ENCODE measurements at places on chromosomes 6 and 20. TPM values are rescaled to one million over a fixed set of nuclear protein-coding genes. Genes with fewer than 3 reads are reported as not detected.

OR2J3 gene
- not detected for total RNA-seq

JPH2 gene
- 188 TPM for total RNA-seq

PRR18 gene
- 0.10 TPM for total RNA-seq

GRCh38 chr6:45920819-45921511, 94.7 kb downstream of the CLIC5 start:
- DNase-seq: no peak

DNA sequence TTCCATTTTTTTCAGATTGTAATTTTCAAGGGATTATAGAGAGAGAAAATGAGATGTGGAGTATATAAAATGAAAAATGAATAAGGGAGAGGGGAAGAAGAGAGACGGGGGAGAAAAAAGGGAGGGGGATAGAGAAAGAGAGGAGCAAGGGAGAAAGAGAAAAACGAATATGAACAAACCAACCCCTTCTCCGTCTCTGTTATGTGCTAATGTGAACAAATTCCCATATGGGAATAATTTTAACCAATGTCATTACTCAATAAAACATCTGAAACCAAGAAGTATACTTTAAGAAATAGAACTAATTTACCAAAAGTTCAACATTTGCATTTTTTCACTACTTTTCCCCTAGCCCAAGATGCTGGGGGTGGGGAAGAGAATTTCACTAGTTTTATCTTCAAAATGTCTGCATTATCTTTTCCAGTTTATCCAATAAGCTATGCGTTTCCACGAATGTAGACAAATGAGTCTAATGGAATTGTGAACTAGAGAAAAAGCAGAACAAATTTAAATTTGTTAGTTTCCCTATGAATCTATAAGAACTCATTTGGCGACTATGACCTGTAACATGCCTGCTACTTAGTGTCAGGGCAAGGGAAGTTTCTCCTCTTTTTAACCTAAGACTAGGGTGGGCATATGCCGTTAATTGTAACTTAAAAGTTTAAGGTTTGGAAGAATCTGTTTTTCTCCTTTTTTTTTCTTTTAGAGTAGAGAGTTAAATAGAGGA, 286.3 kb downstream of the BTBD9 start:
- DNase-seq: no peak

ARMH2 gene
- not detected for total RNA-seq

DNA sequence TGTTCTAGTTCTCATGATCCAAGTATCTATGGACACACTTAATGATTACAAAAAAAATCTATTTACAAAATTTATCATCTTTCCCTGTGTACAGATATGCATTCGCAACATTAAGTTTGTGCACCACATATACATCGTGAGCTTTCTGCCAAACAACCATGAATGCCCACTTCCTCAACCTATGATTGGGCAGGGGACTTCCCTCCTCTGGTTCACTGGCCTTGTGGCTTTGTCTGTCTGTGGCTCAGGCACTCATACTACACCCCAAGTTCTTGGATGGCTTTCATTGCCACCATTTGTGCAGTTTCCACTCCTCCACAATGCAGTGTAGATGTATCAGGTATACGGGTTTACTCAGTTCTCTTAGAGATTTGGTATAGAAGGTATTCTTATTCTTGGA, 74.9 kb downstream of the HS3ST5 start:
- DNase-seq: no peak

GRCh38 chr6:22827760-22828159, 258.4 kb downstream of the HDGFL1 start:
- DNase-seq: no peak

DNA sequence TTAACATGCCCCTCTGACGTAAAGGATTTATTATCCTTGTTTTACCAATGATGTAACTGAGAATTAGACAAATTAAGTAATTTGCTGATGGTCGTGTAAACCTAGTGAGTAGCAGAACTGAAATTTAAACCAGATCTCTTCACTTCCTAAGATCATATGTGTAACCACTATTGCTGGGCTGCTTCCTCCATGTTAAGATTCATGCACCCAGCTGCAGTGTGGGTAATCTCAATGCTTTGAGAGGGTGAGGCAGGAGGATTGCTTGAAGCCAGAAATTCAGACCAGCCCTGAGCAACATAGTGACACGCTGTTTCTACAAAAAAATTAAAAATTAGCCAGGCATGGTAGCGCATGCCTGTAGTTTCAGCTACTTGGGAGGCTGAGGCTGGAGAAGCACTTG, 97.9 kb downstream of the L3MBTL3 start:
- DNase-seq: no peak

GRCh38 chr20:4050203-4050980, 35.0 kb upstream of the RNF24 start:
- DNase-seq: no peak

GRCh38 chr20:20463933-20464374, 96.0 kb downstream of the INSM1 start:
- peak; percentile 80 for DNase-seq

DNA sequence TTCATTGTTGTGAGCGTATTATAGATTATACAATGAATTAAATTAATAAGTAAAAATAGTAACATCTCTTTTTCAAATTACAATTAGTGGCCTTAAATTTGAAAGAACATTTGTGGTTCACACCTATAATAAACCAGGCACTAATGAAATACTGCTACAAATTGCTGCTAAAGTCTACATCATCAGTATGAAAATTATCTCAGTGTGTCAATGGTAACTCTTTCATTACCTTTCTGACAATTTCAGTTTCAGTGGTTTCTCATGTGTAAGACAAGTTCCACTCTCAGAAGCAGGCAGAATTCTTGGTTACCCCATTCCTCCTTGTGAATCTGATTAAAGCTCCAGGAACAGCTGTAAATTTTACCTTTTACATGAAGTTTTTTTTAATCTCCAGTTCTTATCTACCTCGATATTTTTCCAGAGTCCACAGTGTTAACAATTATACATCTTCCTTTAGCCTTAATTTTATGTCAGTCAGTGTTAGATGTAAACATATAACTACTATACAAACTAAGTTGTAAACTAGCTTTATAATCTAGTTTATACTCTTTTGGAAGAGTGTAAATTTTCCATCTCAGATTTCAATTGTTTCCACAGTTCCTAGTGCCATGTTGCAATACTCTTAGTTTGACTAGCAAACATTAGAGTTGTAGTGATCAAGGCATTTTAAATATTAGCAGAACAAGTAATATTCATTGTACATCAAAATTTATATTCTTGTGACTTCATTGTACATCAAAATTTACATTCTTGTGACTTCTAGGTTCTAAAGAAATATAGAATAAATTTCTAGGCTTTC, 1038.4 kb downstream of the EPHA7 start:
- DNase-seq: no peak

NUS1 gene
- total RNA-seq: 15.3 TPM

DNA sequence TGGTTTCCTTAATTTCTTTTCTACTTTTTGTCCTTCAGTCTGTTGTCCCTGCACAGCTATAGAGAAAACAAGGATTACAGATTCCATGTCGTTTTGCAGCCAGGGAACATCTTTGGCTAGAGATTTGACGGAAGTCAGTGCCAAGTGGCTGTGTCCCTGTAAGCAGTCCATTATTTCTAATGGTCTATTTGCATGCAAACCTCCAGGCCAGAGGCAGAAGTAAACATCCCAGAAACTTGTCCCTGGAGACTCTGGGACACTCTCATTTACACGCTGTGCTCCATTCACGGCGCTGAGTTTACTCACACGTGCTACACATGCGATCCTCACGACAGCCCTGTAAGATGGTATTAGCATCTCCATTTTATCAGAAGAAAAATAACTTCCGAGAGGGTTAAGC, 355.5 kb downstream of the PRKN start:
- DNase-seq: no peak

GRCh38 chr20:56440346-56441007, 27.9 kb upstream of the RTF2 start:
- no peak for DNase-seq

TP53TG5 gene
- total RNA-seq: not detected

- DNase-seq: no peak
These were observed 326.4 kb upstream of the MARCKS start for GRCh38 chr6:113530769-113531168.

DNA sequence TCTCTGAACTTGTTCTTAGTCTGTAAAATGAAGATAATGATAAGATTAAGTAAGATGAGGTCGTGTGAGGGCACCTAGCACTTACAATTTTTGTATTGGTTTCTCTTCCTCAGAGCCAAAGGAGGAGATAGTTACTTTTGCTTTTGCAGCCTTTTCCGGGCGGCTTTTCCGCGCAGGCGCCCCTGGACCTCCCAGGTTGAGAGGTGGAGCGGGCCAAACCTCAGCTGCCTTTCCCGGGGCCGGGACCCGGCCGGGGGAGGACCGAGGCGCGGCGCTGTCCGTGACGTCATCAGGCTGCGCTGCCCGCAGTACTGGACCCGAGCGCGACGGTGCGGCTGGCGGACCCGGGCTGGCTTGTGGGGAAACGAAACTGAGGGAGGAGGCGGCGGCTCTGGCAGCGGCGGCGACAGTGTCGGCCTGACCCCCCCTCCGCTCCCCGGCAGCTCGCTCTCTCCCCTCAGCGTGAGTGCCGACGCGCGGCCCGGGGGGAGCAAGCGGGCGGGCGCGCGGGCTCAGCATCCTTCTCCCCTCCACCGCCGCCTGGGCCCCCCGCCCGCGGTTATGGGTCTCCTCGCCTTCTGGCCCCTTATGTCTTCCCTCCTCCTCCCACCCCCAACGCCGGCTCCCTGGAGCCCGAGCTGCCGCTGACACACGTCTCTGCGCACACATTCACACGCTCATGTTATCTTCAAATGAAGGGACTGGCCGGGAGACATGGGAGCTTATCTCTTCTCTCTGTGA, at the start of gene CMTR1:
Gene CMTR1 (plus strand): TSS at position 306 of the 741 bp plus-strand sequence. CDS start 2,409 bp downstream, outside the sequence.
- peak; percentile 95 for DNase-seq

- no peak for DNase-seq
These were observed 972.7 kb downstream of the PRIM2 start for GRCh38 chr6:58290177-58290576.

GRCh38 chr20:59831024-59831915, 102.2 kb downstream of the SYCP2 start:
- DNase-seq: peak; percentile 53

DNA sequence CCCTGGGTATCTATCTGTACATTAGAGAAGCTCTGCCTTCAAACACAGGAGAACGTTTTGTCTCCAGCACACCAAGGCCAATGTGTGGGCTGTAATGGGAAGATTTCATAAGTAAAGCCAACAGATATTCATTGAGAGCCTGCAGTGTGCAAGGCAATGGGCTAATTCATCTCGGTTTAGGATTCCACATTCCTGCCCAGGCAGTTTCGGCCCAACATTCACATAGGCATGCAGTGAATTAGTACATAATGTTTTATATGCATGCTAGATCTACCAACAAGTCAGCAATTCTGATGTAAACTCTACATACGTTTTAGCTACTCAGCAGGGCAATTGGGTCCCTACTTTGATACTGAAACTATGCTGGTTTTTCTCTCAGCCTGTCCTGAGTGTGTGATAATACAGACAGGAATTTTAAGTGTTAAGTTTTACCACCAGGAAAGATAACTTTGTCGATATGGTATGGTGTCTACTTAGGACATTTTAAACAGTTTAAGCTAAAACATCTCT, 46.9 kb upstream of the NAA20 start:
- DNase-seq: no peak

DNA sequence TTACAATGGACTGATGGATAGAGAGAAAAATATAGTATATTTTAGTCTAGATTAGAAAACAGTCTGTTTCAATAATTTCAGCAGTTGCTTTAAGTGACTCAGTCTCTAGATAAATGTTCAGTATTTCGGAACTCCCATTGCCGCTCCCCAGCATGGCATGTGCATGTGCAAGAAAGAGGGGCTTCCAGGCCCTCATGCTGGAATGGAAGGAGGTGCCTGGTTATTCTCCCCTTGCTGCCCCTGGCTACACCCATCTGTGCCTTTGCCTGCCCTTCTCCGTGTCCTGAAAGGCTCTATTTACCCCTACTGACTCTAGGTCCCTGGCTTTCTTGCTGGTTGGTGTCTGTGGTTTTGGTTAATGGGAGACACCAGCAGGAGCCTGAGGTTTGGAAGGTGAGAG, 115.7 kb upstream of the IFNGR1 start:
- no peak for DNase-seq

DNA sequence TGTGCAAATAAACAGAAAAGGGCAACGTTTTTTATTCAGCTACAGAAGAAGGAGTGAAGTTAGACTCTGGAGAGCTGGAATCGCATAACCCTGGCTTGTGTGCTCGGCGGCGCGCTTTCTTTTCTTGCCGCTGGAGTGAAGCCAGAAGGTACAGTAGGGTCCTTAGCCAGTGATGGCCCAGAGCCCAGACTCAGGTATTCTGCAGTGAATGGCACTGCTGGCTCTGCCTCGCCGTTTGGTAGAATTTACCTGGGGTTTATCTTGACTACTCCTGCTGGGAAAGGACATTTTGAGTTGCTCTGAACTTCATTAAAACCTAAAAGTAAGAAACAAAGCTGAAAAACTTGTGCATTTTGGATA, 56.9 kb upstream of the TIAM2 start:
- DNase-seq: no peak

- DNase-seq: no peak
These were observed 62.3 kb downstream of the TRMT6 start for GRCh38 chr20:5888041-5888440.

DNA sequence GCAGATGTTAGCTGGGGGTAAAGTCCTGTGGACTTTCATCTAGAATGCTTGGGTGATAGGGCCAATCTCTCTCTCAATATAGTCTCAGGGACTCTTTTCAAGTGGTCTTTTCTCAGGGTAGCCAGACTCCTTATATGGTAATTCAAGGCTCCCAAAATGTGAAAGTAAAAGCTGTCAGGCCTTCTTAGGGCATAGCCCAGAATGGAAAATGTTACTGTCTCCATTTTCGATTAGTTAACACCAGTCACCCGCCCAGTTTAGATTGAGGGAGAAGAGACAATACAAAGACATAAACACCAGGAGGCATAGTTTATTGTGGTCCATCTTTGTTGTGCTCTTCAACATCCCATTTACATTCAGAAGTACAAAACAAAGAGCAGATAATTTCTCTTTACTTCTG, 295.8 kb downstream of the EPHA7 start:
- no peak for DNase-seq

LGSN gene
- not detected for total RNA-seq

DNA sequence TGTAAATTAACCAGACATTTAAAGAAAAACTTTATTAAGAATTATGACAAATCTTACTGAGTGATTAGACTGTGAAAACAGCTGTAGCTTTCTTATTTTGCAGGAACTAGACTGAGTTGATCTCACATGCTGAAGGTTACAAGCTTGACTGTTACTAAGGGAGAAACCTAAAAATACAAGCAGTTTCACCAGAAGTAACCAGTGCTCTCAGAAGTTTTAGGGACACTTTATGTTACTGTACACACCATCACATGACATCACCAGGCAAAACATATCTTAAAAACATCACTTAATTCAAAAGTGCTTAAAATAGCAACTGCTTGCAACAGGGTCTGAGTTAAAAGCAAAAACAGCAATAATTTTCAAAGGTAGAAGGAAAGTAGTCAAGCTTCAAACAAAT, 5.4 kb downstream of the FBXO30 start:
- no peak for DNase-seq

FOXA2 gene
- total RNA-seq: 1.1 TPM

- DNase-seq: no peak
These were observed 19.1 kb upstream of the CD93 start for GRCh38 chr20:23105193-23105592.

STMND1 gene
- not detected for total RNA-seq

MAP3K5 gene
- 10.2 TPM for total RNA-seq

LHFPL5 gene
- total RNA-seq: not detected

PRDM13 gene
- total RNA-seq: not detected
